ENCODE measurements at places on chromosomes 7 and 10.

- no peak for DNase-seq
Observed at GRCh38 chr10:49632406-49633317, 18.8 kb downstream of the CHAT start.

DNA sequence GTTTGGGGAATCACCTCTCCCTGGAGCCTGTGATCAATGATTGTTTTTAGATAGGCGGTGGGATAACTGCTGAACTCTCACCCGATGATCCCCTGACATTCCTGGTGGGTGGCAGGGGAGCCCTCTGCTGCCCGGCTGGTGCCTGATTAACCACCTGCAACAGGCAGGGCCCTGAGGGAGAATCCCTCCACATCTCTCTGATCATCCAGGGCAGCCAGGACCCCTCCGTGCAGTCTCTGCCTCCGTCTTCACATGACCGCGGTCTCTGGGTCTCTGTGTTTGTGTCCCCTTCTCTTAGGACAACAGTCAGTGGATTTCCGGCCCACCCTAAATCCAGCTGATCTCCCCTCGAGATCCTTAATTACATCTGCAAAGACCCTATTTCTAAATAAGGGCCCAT lies 17.4 kb downstream of the CALML5 start:
- no peak for DNase-seq

GRCh38 chr7:77796960-77797359 lies 1.3 kb downstream of the TMEM60 start:
- DNase-seq, result no peak

- no peak for DNase-seq
Observed at GRCh38 chr7:131839967-131840690, 283.7 kb upstream of the PODXL start.

DNA sequence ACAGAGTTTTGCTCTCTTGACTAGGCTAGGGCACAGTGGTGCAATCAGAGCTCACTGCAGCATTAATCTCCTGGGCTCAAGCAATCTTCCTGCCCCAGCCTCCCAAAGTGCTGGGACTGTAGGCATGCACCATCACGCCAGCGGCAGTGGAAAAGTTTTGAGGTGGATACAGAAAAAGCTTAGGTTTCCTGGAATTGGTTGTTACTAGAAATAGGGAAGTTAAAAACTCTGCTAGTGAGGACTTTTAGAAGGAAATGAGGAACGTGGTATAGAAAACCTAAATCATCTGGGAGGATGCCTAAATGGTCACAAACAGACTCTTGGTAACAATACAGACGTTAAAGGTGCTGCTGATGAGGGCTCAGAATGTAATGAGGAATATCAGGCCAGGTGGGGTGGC lies 10.9 kb upstream of the SNX8 start:
- no peak for DNase-seq

GRCh38 chr10:63822496-63822895 lies 301.3 kb downstream of the REEP3 start:
- DNase-seq, result no peak

- DNase-seq, result no peak
Observed at GRCh38 chr10:97666992-97667391, 20.0 kb downstream of the AVPI1 start.

GRCh38 chr10:62733654-62734293 lies 70.7 kb upstream of the ADO start:
- DNase-seq, result no peak

Measured in activated gamma-delta T cell treated with anti-CD3 and anti-CD28 coated beads, Interleukin-2, amount 50 U/mL, for 16 hours (primary cell).